Occipital lobe (tissue), 3 donors: ENCODE measurements at places on chromosomes 1 and 21. TPM values are rescaled to one million over a fixed set of nuclear protein-coding genes. Genes with fewer than 3 reads are reported as not detected.

Gene HES2
- 0.16 TPM for total RNA-seq

DNA sequence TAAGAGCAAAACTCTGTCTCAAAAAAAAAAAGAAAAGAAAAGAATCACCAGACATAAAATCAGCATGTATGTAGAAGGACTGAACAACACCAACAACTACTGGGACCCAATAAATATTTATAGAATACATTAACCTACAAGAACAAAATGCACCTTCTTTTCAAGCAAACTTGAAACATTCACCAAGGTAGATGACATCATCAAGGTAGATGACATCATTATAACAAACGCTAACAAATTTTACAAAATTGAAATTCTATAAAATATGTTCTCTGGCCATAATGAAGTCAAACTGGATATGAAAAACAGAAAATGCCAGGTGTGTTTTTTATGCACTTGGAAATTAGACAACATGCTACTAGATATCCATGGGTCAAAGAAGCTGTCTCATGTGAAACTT, 220.2 kb upstream of the SNX7 start:
- DNase-seq: no peak

Gene L1TD1
- not detected for total RNA-seq

Gene RNU1-4
- under 0.01 TPM for total RNA-seq

Gene CNIH3
- 18.2 TPM for total RNA-seq

DNA sequence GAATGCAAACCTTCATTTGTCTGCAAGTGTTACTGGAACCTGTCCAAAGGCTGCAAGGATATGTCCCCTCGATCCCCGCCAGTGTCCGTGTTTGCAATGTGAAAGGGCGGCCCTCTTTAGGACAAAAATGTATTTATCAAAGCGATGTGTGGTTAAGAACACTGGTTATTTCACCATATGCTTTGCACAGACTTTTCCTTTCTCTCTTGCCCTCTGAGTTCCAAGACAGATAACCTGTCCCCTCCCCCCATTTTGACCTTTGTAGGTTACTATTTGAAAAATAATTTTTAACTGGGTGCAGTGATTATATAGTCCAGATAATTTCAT, 1.8 kb downstream of the CHRM3 start:
- peak; percentile 10 for DNase-seq

DNA sequence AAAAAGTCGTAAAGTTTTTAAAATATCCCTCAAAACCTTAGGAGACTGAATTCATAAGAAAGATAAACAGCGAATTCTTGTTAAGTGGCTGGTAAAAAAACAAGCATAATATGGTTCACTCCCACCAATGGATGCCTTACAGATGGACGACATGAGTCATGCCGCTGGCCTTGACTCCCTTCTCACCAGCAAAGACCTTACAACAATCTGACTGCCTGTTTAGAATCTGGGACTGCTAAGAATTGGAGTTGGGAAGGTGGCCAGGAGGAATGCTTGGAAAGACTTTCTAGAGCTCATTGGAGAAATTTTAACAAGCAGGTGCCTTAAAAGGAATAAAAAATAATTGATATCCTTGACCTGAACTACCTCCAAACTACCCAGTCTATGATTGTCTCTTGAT, 206.9 kb upstream of the FMN2 start:
- DNase-seq: no peak

GRCh38 chr1:44485934-44486460, 80.9 kb downstream of the RNF220 start:
- DNase-seq: no peak

GRCh38 chr1:181190364-181191035, 102.0 kb downstream of the IER5 start:
- no peak for DNase-seq

DNA sequence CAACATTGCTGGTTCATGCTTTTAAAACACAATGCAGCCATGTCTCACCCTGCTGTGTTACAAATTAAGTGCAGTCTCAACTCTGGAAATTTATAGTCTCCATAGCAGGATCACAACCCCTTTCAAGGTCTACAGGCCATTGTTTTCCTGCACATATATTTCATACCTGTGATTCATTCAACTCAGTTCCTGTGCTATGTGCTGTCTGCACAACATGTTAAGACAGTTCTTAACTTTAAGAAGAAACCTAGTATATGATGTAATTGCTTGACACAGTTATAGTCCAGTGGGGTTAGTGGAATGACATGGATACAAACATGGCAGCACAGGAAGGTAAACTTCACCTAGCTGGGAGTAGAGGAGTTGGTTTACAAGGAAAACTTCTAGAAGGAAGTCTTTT, 106.4 kb downstream of the IFI44 start:
- DNase-seq: no peak

Gene NT5C1A
- 0.94 TPM for total RNA-seq

DNA sequence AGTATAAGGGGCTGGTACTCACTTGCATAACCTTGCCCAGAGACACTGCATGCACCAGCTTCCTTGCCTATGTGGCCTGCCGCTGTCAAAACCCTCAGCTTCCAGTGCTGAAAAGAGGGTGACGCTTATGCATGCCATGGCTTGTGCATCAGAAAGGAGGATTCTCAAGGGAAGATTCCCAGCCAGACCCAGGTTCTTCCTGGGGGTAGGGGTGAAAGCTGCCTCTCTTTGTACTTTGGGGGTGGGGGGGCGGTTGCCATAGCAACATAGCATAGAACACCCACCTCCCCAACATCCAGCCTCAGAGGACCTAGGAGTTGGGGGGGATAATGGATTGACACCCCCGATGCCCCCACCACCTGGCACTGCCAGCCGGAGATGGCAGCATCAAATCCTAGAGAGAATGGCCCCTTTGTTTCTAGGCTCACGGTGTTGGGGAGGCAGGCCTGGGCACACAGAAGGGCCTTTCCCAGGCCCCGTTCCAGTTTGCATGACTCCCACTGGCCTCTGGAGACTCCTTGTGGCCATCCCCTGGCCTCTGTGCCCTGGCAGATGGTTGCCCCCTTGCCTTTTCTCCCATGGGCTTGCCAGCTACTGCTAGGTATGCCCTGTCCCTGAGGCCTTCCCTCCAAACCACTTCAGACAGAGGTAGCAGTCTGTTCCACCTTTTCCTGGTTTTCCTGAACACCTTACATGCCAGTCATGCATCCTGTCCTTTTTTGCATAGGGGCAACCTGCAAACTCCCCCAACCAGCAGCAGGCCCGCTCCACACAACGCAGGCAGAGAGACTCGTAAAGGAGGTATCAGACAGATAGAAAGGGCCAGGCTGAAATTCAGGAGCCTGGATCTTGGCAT, 44.6 kb downstream of the RHBG start:
- peak; percentile 78 for DNase-seq

DNA sequence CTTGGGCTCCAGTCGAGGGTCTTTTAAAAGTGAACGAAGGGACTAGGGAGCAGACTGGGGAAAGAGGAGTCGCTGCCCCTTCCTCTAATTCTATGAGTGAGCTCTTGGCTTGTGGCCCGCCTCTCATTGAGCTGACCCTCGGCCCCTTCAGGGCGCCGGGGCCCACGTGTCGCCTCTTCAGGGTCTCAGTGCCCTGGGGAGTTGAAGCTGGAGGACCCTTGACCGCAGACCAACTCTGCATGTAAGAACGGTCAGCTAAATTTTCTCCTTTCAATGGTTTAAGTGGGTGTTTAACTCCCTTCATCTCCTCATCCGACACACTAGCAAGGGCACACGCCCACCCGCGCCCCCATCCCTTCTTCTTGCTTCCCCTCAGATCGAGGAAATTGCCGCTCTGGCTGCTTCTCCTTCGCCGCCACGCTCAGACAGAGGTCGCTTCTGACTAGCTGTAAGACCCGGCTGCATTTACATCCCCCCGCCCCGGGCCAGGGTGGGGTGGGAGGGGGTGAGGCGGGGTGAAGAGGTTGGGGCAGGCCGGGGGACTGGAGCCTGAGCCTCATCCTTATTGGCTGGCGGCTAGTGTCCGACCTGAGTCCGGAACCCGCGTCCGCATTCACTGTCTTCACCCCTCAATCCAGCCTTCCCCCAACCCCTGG, 10.9 kb downstream of the NR5A2 start:
- DNase-seq: no peak

Gene CELA3A
- not detected for total RNA-seq

Gene CTSK
- total RNA-seq: 7.2 TPM

Gene C1QC
- 7.5 TPM for total RNA-seq

Gene ERICH3
- 16.7 TPM for total RNA-seq

Gene NBPF6
- total RNA-seq: not detected

- DNase-seq: no peak
Observed at GRCh38 chr21:36451506-36451905, 28.4 kb downstream of the CLDN14 start.

GRCh38 chr1:152408664-152409063, 5.4 kb downstream of the CRNN start:
- no peak for DNase-seq

Gene PLA2G2F
- not detected for total RNA-seq

Gene GRIK1
- 7.5 TPM for total RNA-seq

GRCh38 chr1:6955357-6956094, 170.3 kb downstream of the CAMTA1 start:
- DNase-seq: no peak

DNA sequence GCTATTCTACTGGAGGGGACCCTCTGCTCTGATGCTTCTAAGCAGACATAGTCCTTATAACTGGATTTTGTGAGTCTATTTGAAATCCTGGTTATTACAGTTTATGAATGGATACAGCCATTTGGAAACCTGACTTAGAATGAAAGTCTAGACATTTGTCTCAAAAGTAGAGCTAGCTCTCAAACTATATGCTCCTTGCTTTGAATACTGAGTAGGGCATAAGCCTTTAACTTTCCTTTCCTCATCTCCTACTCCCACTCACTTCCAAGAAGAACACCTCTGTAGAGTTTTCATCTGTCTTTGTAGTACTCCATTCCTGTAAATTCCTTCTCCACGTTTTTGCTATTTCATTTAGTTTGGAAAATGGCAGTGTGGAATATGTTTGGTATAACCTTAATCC, 9.0 kb upstream of the ARID1A start:
- no peak for DNase-seq

Gene EPHA8
- total RNA-seq: 0.94 TPM

DNA sequence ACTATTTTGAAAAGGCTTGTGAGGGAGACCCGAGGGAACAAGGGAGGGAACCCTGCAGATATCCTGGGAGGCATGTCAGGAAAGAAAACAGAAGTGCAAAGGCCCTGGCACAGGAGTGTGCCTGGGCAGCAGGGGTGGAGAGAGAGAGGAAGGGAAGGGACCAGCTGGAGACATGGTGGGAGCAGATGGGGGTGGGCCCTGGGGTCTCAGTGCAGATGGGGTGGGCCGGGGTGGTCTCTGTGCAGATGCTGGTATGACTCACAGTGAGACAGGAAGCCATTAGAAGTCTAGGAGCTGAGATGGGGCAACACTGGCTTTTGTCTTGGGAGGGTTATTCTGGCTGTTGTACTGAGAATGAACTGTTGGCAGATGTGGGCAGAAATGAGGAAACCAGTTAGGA, 363.6 kb upstream of the C1orf174 start:
- DNase-seq: no peak

GRCh38 chr1:202589190-202589930, 120.9 kb downstream of the SYT2 start:
- DNase-seq: no peak

DNA sequence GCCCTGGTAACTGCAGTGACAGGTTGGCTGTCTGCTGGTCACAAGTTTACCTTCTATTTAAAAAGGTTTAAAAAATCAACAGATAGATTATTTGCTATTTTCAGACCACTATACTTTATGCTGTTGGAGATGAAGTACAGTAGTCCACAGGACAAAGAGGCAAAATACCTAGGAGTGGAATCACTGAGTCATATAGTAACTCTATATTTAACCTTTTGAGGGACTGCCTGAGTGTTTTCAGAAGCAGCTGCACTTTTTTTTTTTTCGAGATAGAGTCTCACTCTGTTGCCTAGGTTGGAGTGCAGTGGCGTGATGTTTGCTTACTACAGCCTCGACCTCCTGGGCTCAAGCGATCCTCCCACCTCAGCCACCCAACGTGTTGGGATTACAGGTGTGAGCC, 11.7 kb downstream of the CNIH4 start:
- DNase-seq: no peak

- DNase-seq: no peak
Observed at GRCh38 chr1:16614361-16615252, 1.2 kb upstream of the NBPF1 start.

DNA sequence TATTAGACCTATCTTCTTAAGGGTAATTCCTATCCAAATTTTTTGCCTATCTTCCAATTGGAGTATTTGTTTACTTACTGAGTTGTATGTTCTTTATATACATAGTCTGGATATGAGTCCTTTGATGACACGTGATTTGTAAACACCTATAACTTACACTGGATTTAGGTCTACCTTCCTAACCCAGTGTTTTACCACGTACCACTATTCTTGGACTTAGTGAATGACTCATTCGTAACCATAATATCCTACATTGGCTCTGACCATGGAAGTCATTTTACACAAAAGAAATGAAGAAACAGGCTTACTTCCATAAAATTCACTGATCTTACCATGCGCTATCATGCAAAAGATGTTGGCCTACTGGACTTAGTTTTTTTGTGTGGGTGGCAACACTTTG, 23.9 kb upstream of the ZZZ3 start:
- no peak for DNase-seq

DNA sequence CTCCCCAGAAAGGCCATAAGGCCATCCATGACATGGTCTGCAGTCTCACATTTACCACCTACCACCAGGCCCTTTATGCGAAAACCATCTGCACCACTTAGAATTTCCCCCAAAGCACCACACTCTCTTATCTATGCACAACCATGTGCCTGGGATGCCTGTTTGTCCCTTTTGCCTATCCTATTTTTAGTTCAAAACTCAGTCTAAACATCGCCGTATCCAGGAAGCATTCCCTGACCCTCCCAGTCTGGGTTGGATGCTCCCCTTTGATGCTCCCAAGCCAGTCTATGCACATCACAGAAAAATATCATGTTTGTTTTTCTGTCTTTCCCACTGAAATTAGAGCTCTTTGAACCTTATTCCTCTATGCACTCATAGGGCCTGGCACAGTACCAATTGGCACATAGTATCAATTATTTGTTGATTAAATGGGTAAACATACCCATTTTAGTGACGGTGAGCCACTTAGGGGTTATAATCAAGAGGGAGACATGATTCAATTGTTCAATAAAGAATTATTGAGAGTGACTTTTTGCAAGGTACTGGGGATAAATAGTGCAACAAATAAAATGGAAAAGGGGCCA, 6.7 kb downstream of the MPL start:
- no peak for DNase-seq

DNA sequence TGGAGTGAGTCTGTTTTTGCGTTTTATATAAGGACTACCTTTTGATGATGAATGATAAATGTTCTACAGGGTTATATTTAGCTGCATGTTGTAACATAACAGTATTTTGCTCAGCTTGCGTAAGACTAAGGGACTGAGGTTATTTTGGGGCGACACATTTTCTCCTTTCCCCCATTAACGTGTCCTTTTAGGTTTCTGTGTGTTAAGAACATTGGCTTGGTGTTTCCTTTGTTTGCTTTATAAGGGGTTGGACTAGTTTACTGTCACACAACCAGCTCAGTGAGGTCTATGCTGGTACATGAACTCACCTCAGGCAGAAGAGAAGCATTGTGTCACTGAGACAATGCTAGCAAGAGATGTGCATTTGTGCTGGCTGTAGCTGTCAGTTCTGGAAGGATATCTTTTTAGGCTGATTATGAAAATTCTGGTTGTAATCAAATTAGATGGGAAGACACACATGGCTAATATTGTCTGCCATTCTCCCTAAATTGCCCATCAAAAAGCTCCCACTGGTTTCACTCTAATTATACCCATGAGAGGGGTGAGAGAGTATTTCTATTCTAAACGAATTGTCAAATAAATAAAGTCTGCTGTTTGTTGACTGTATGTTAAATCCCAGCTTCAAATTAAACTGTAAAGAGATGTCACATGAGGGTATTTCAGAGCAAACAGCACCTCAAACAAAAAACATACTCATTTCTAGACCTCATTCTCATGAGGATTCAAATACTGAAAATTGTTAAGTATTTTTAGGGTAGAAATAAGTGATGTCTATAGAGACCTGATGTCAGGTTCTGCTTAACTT, 62.6 kb downstream of the CDC14A start:
- no peak for DNase-seq
